ENCODE measurements at places on chromosomes 1 and 21.

DNA sequence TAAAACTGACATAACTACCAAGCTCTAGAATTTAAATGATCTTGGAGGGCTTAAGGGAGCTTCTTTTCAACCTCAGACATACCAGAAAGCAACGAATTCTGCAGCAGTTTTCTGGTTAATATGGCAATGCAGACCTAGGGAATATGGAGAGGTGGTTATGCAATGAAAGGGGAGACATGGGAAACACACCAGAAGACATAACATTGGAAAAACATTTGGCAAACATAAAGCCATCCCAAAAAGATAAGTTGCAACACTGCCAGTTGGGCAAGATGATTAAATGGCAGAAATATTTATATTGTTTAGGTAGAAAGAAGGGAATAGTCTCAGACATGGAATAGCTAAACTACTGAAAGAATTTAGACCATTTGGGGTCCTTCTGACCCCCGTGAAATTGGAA is 104.5 kb downstream of the KCNJ6 start:
- DNase-seq, result no peak

DNA sequence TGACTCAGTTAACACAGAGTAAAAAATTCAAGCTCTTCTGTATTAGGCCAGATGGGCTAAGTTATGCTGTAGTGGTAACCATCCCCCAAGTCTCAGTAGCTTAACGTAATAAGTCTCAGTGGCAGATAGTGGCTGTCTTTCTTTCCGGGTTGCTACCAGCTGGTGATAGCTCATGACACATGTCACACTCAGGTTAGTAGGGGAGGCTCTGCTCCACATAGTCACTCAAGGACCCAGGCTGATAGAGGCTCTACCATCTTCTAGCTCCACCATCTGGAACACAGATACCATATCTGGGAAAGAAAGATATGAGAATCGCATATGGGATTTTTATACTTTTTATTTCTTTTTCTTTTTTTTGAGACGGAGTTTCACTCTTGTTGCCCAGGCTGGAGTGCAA is 16.2 kb upstream of the MEF2D start:
- no peak for DNase-seq

DNA sequence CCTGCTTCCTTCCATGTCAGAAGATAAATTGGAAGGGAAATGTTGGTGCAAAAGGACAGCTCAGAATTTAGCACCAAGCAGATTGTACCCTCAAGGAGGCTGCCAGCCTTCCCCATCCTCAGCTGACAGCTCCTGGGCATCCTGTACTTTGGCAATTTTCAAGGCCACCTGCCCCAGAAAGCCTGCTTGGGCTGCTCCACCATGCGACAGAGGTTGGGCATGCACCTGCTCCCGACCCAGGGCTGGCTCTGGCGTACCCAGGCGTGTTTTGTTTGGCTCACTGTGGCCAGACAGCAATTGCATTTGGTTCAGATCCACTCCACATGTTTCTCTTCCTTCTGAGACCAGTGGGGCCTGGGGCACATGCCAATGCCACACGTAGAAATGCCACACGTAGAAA is 547.8 kb downstream of the NPHP4 start:
- DNase-seq, result no peak

DNA sequence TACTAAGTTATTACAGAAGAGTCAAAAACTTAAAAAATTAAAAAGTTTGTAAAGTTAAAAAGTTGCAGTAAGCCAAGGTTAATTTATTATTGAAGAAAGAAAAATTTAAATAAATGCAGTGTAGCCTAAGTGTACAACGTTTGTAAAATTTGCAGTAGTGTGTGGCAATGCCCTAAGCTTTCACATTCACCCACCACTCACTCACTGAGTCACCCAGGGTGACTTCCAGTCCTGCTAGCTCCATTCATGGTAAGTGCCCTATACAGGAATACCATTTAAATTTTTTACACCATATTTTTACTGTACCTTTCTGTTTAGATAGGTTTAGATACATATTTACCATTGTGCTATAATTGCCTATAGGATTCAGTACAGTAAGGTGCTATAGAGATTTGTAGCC is 88.6 kb downstream of the CTH start:
- DNase-seq, result no peak

- DNase-seq, result no peak
Measured at GRCh38 chr1:172352435-172352834, 68.0 kb upstream of the C1orf105 start.

DNA sequence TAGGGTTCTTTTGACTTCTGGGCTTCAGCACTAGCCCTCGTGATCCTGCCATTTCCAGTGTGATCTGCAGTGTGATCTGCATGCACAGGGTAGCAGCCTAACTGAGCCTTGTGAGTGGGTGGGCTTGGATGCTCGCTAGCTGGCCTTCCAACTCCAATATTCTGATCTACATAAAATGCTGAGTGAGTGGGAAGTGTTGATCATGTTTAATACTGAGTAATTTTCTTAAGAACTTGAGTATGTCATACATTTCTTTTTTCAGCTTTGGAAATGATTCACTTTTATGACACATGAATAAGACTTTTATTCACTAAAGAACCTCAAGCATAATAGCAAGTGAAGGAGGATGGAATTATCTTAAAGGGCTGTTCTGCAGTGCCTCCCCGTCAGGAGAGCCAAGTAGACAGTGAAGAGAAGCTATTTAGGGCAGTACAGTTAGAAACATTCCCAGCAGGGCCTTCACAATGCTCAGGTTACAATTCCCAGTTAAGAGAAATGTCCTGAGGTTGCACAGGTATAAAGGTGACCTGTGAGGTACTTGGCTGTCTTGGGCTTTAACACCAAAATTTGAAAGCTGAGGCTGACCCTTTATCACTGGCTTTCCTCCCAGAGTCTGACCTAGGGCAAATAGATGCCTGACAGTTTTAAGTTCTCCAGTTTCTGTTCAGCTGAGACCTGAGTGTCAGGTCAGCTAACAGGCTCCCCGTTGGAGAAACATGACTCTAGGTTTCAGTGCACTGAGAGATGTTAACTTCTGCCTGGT is 29.1 kb upstream of the LRRC8C start:
- DNase-seq, result no peak

GRCh38 chr1:28601696-28602095 is 9.6 kb downstream of the RAB42 start:
- DNase-seq, result no peak

GRCh38 chr21:26557106-26557505 is 16.0 kb downstream of the CYYR1 start:
- DNase-seq, result no peak

- DNase-seq, result no peak
Measured at GRCh38 chr1:232432313-232432712, 197.6 kb downstream of the SIPA1L2 start.

- peak; percentile 80 for DNase-seq
Measured at GRCh38 chr1:154463512-154463990, 38.5 kb upstream of the TDRD10 start.

DNA sequence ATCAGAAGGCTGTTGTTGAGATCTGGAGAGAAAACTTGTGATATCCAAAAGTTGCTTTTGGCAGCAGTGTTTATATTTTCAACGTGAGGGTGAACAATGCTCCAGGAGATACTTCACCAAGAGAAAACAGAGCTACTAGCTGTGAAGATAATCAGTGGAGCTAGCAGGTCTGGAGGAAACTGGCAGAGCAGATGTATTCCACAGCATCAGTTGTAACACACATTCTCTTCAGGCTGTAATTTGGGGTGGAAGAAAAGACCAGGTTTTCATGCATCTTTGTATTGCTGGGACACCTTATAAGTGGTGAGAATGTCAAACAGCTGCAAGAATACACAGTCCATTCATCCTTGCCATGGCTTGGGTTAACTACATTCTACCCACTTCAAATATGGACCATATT is 22.0 kb downstream of the AHCYL1 start:
- no peak for DNase-seq

DNA sequence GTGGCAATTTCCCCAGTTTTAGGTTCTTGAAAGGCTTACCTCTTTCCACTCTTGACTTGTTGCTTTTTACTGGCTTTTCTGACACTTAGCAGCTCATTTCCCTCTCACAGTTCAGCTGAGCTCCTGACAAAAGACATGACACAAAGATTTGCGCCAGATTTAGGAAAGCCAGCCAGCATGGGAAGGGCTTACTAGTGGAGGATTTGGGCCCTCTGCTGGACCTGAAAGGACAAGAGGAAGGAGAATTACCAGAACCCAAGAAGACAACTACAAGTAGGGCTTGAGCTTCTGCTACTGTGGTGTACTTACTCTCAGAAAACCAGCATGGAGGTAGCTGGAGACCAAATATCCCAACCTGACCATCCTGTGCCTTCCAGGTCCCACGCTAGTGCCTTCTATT is 784.5 kb downstream of the BRINP3 start:
- DNase-seq, result no peak

Measured in CD4-positive, alpha-beta T cell treated with Interferon alpha-2 for 1 hour (primary cell).